NCI-H526 (cell line): ENCODE measurements at places on chromosomes 7 and 10.
A peak's percentile ranks its signal among the peaks of the same experiment; 100 is the strongest.

GRCh38 chr7:1325246-1325645 lies 92.6 kb downstream of the UNCX start:
- peak; percentile 39 for DNase-seq

DNA sequence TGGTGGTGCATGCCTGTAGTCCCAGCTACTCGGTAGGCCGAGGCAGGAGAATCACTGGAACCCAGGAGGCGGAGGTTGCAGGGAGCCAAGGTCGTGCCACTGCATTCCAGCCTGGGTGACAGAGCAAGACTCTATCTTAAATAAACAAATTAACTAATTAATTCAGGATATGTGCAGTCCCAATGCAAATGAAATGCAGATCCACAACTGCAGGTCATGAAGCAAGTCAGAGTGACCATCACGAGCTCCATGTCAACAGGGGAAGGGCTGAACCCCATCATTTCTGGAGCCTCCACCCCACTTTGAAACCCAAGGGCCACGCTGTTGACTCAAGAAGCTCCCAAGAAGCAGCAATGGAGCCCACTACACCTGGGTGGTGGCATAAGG lies 115.4 kb downstream of the LARP4B start:
- no peak for DNase-seq

DNA sequence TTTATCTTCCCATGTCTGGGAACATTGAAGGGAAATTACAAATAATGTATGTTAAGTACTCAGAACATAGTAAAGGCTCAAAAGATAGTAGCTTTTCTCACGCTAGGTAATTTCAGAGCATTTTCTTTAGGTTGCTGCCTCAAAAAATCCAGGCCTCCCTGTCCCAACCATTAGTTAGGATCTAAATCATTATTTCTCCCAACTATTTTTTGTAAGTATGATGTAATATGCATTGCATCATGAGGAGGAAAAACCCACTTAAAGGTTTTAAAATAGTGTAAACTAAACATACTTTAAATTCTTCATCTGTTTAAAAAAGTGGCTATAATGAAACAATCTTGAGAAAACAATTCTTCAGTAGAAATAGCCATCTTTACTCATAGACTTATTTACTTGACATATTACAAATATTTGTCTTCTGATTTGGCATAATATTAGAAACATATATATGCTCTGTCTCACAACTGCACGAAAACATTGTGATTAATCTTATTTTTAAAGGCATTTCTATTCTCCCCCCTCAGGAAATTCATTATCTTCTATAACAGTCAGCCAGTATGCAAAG lies 329.3 kb downstream of the ELMO1 start:
- DNase-seq = no peak

DNA sequence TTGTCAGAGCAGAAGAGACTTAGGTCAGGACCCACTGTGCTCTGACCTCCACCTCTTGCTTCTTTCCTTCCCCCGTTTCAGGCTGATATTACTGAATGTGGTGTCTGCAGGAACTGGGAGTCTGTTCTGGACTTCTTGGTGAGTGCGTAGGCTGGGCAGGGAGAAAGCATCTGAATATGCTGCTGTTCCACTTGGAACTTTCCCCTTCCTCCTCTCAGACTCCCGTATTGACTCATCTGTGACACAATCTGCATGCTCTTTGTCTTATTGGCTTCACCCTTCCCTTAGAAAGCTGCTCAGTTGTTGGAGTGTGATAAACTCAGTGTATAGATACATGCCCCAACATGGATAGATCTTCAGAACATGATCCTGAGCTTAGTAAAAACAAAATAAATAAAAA lies 137.6 kb upstream of the HABP2 start:
- no peak for DNase-seq

- peak; percentile 19 for DNase-seq
These were observed 1.4 kb upstream of the IL6 start for GRCh38 chr7:22725585-22725984.

DNA sequence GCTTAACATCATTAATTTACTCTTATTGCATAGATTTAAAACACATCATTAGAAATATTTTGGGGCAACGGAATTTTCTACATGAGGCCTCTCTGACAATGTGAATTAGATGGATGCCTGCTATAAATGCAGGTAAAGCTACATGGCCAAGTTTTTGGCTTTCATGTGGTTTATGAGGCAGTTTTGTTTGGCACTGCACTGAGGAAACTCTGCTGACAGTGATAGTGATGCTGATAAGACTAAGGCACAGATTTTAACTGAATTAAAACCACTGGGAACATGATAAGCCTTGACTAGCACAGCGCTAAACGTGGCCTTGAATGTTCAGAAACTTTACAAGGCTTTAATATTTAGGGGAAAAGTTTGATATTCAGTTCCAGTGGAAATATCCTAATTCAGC lies 114.3 kb upstream of the NOBOX start:
- DNase-seq = no peak

DNA sequence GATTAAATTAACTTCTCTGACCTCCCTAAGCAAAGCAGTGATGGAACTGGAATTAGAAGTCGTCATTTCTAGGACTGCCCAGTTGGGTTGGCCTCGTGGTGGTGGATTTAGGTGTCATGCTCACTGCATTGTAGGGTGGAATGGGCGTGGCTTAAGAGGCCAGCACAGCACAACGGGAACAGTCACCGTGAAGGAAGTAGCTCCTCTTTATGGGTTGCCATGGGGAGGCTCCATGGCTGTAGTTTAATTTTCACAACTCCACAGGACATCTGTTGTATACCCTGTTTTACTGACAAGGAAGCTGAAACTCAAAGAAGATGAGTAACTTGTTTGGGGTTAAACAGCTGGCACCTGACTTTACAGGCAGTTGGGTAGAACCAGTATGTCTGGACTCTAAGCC lies 208.3 kb downstream of the CELF2 start:
- no peak for DNase-seq

DNA sequence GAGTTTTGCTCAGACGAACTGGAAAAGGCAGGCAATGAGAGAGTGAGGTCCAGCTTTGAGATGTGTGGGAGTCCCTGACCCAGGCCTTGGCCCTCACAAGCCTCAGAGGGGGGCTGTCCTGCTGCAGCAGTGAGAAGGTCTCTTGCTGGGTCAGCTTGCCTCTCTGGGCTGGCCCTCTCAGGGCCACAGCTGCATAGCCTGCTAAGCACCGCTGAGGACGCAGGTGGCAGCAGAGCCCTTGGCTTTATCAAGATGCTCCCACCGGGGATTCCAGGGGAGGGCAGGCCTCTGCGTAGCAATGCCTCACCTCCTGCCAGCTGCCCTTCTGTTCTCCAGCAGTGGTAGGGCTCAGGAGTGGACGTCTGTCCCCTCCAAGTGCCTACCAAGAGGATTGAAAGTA lies 128.7 kb downstream of the COBL start:
- DNase-seq = peak; percentile 70

DNA sequence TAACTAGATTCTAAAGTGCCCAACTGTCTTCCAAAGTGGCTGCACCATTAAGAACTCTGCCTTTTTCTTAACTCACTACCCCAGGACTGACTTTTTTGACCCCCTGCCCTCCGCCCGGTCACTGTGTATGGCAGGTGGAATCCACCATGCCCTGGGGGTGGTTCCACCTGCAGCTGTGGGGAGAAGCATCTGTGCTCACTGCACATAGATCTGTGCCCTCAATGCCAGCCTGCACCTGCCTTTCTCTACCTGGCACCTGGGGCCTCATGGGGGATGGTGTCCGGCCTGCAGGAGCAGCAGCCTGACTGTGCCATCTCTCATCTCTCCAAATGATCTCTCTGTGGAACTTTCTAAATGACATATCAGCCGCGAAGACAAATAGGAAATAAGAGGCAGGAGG lies 353.5 kb downstream of the PAXIP1 start:
- DNase-seq = no peak

DNA sequence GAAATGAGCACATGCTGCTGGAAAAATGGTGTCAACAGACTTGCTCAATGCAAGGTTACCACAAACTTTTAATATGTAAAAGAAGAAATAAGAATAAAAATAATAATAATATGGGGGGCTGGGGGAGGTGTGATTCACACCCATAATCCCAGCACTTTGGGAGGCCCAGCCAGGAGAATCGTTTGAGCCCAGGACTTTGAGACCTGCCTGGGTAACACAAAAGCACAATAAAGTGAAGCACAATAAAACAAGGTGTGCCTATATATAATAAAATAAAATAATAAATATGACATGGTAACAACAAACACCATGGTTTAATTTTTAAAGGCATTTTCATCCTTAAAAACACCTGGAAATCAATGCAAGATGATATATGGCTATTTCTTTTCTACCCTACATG lies 25.1 kb downstream of the EIF3A start:
- no peak for DNase-seq

DNA sequence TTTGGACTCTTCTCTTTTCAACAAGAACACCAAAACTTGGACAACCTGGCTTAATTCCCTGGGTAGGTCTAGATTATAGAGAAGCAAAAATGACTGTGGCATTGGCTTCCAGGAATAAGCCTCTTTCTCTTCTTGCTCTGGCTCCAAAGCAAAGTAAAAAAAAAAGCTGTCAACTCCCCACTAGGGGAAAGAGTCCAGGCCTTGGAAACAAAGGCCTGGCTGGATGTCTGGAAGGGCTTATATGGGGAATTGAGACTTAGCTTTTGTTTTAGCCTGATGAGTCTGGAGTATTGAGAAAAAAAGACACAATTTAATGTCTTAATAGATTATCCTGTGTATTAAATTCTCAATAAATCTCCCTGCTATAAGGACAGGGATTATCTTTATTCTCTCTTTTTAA lies 300.6 kb downstream of the SORCS3 start:
- DNase-seq = no peak

GRCh38 chr7:101084865-101085161 lies 468 bp upstream of the TRIM56 start:
- no peak for DNase-seq

GRCh38 chr10:74347522-74347921 lies 196.5 kb downstream of the ADK start:
- no peak for DNase-seq

- DNase-seq = no peak
These were observed 132.7 kb downstream of the SH3PXD2A start for GRCh38 chr10:103722632-103723031.

DNA sequence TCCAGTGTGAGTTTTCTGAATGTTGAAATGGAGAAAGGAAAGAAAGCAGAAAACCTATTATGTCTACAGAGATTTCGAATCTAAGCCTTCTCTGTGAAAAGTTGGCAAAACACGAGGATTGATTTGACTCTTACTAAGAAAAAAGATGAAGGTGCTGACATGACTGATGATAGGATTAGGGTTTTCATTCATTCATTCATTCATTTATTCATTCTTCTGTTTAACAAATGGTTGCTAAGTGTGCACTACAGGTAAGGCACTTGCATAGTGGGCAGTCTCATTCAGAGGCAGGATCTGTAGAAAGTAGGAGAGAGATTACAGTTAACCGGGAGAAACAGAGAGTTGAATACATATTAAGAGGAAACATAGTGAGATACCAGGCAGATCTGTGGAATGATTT lies 137.1 kb downstream of the ZNF365 start:
- DNase-seq = no peak

GRCh38 chr7:129240119-129240820 lies 15.4 kb downstream of the AHCYL2 start:
- DNase-seq = no peak

DNA sequence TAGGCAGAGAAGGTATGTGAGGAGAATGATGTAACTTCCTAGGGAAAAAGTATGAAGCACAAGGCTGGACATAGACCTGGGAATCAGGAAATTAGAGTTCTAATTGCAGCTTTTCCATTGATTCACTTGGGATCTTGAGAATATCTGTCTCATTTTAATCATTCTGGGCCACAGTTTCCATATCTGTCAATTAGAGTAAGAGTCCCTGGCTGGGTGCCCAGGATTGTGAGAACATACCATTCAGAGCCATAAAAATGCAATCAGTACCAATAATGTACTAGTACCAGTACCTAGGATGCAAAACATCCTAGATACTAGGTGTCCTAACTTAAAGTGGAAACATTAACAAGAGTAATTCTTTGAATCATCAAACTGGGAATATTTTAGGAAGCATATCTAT lies 29.6 kb downstream of the CAV1 start:
- DNase-seq = no peak

DNA sequence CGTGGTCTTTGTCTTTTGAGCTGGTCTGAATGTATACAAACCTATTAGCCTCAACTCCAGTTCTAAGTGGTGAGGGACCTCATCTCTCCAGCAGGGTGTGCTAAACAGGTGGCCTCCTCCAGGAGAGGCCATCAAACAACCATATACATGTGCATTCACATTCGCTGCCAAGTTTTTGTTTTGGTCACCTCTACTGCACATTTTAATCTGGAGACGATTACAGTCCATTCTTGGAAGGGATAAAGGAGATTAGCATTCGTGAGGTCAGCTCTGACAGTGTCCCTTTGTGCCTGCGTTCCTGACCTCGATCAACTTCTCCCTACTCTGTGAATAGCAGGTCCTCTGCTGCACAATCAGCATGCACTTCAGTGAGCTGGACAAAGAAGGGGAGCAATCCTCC lies 60.8 kb downstream of the RHOBTB1 start:
- DNase-seq = peak; percentile 22

GRCh38 chr7:154332811-154333580 lies 280.8 kb downstream of the DPP6 start:
- DNase-seq = no peak

DNA sequence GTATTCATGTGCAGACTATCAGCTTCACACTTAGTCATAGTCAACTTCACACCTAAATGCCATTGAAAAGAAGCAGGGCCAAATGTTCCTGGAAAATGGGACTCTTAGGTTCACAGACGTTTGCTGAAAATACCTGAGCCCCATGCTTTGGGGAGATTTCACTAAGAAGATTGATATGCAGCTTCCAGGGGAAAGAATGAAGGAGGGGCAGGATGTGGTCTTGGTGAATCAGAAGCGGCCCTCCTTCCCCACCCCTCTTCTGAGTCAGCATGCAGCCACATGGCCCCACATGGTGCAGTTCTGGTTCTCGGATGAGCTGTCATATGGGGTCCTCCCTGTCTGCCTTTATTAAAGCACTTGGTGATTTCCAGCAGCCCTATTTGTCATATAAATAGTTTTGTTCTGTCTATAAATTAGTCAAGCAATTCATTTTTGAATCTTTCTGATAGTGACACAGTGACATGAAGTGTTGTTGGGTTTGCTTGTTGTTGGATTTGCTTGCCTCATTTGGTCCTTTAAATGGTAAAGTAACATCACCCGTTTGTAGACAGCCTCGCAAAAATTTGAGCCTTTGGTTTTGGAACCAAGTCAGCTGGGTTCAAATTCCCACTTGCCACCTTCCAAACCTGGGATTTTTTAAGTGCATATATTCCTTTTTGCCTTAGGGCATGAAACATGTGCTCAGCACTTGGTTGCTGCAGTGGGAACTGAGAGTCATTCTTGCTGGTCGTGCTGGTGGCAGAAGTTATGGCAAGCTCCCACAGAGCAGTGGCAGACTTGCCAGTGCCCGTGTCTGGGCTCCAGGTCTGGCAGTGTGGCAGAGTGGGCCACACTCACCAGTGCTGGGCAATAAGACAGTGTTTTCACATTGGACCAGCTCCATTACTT lies 68.1 kb upstream of the CDK6 start:
- no peak for DNase-seq

DNA sequence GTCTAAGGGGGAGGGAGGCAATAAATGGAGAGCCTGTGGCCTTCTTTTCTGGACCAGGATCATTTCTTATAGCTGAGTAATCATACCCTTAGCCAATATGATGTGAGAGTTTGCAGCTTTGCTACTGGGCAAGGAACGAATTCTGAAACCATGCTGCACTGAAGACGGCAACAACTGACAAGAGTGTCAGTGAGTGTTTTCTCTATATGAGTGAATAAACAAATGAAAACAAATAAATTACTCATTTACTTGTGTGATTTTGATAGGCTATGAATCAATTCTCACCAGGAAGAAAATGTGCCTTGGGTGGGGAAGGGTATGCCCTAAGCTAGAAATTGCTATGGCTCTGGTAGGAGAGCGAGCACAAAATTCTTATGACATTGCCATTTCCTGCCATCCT lies 79.4 kb upstream of the LRRN3 start:
- no peak for DNase-seq

GRCh38 chr7:2474813-2475677 lies 1.2 kb downstream of the GRIFIN start:
- no peak for DNase-seq
